ENCODE measurements at places on chromosomes 1 and 21.

DNA sequence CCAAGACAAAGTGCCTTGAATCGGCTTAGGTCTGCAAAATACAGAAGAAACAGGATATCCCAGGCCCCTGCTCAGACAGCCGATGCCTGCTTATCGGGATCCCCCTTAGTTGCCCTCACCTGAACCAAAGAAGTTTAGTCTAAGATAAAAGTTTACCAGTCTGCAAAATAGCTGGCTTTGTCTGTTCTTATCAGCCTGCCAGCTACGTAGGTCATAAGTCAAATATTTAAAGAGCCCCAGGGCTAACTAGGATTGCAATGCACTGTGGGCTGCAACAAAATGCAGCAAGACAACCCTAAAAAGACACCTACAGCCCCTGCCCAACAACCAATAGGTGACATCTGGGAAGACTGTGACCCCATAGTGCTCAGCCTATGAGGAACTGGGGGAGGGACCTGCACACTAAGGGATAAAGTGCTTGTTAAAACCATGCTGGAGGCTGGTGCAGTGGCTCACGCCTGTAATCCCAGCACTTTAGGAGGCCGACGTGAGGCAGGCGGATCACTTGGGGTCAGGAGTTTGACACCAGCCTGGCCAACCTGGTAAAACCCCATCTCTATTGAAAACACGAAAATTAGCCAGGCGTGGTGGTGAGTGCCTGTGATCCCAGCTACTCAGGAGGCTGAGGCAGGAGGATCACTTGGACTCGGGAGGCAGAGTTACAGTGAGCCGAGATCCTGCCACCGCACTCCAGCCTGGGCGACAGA lies 27.4 kb downstream of the LRRC3 start:
- no peak for DNase-seq

DNA sequence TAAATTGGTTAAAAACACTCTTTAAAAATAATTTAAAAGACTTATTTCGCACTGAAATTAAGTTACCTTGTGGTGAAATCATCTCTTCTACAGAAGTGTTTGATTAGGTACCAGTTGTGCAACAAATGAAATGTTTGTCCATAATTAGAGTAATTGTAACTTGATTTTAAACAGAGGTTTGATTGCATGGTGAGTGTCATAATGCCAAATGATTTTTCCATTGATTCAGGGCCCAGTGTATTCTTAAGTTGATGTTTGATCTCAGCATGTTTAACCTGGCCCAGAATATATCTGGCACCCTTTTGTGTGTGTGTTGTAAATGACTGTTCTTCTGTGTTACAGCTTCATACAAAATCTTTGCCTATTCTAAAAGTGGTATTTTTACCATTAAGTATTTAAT lies 28.5 kb downstream of the LRRC8B start:
- peak; percentile 42 for DNase-seq

GRCh38 chr21:45384656-45385548 lies 20.1 kb upstream of the COL18A1 start:
- no peak for DNase-seq

DNA sequence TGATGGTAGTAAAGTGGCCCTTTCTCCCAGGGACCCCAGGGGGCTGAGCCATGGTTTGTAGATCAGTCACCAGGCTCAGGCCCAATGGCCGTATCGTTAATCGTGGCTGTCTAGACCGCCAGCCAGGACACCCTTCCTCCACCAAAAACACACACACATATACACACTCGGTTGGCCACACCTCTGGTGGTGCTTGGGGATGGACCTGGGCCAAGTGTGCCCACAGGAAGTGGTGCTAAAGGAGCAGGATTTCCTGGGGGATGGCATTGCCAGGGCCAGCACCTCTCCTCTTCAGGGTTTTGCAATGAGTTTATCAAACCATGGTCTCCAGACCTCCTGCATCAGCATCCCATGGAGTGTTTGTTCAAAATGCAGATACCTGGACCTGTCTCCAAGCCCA lies 36.2 kb downstream of the CITED4 start:
- DNase-seq, result no peak

- no peak for DNase-seq
Measured at GRCh38 chr1:211903490-211904245, 73.1 kb upstream of the LPGAT1 start.

DNA sequence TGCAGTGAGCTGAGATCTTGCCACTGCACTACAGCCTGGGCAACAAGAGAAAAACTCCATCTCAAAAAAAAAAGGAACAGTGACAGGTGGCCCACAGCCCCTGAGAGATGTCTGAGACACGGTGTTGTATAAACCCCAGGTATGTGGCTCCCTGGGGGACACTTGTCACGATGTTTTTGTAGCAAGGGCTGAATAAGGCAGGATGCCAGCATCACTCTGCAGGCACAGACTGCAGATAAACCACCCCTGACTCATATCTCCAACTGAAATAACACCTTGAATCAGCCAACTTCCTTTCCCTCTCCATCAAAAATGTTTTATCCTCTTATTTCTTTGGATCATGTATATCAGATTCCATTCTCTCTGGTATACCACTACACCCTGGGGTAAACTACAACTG lies 52.5 kb downstream of the NMNAT2 start:
- DNase-seq, result peak; percentile 72

DNA sequence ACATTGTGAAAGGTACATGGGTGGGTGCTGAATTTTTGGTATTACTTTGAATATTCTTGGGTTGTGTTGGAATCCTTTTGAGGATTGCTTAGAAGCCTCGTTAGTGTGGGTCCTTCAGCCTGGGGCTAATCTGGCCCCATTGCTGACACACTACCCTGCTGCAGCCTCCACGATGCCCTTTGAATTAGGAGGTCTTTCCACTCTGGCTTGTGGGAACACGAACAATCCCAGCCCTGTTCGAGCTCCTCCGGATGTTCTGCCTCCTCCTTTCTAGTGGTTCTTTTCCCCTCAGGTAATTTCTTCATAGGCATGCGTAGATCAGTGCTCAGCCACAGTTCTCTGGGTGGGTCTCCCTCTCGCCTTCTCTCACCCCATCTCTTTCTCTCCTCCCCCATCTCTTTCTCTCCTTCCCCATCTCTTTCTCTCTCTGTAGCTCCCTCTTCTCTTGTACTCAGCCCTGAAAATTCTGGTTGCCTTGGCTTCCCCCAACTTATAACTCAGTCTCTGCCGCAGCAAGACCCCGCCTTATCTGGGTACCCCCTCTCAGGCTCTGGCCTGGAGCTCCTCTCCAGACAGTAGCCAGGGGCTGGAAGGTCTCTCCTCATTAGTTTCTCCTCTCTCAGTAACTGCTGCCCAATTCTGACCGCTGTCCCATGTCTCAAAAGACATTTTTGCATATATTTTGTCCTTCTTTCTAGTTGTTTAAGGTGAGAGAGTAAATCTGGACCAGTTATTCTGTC lies 46.0 kb upstream of the SLC19A1 start:
- DNase-seq, result no peak

GRCh38 chr1:84912726-84913554 lies 19.9 kb upstream of the LPAR3 start:
- DNase-seq, result peak; percentile 24

DNA sequence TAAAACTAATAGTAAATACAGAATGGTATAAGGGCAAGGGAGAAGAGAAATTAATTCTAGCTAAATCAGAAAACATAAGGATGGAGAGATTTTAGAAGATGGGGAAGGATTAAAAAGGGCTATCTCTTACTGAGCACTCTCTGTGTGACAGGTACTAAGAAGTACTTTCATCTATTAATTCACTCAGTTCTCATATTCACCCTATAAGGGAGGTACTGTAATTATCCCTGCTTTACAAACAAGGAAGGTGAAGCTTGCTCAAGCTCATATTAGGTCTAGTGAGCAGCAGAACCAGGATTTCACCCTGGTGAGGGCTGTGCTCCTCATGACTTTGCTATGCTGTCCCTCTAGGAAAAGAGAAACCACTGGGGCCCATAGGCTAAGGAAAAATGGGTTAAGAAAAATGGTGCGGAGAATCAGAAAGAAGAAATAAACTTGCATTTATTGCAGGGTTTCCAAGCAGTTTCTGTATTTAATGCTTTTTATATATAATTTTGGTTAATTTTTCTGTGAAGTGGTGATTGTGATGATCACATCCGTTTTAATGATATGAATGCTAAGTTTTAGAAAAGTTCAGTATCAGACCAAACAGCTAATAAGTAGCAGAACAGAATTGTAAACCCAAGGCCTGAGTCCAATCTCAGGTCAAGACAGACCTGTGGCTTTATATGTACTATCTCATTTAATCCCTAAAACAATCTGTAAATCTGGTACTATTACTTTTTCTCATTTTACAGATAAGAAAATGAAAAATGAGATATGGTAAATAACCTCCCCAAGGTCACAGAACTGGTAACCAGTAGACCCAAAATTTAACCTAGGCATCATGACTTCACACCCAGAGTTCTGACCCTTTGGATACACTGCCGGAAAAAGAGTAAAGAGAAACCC lies 1.7 kb downstream of the PCNX2 start:
- no peak for DNase-seq

DNA sequence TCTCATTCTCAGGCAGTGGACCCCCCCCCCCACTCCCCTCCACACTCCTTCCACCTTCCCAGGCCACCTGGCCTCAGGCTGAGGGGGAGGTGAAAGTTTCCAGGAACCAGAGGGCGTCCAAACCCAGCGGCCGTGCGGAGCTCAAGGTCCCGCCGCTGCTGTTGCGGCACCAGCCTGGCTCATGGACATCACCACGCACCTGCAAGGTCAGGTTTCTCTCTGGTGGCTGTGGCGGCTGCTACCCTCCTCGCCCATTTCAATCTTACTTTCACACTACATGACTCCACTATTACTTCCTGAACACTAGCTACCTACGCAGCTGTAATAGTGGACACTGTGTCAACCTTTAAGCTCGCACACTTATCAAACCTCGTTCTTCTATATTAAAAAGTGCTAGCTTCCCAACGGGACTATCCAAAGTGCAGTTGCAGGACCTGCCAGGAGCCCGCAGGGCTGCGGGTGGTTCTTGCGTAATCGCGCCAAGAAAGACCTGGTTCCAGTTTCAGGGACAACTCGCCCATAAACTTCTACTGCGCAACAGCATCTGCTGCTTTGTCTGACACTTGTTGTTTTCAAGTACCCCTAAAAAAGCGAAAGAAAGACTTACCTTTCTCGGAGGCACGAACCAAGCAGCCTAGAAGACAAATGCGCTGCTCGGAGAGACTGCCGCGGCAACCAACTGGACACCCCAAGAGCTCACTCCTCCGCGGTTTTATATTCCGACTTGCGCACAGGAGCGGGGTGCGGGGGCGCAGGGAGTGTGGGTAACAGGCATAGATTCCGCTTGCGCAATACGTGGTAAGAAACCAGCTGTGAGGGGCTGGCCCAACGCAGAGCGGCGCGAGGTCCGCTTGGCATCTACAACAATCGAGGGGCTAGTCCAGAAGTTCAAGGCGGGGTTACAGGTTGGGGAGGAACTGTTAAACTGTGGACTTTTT lies at the start of gene DIRAS3:
DIRAS3 (minus strand) TSS at position 687 of the 938 bp plus-strand sequence. CDS start 3,330 bp downstream, outside the sequence.
- no peak for DNase-seq
